ENCODE measurements at places on chromosomes 16 and 17.

- no peak for DNase-seq
These were observed 9.6 kb downstream of the SLX4 start for GRCh38 chr16:3601614-3602319.

GRCh38 chr17:78655251-78655940, 78.2 kb upstream of the DNAH17 start:
- DNase-seq, result no peak

DNA sequence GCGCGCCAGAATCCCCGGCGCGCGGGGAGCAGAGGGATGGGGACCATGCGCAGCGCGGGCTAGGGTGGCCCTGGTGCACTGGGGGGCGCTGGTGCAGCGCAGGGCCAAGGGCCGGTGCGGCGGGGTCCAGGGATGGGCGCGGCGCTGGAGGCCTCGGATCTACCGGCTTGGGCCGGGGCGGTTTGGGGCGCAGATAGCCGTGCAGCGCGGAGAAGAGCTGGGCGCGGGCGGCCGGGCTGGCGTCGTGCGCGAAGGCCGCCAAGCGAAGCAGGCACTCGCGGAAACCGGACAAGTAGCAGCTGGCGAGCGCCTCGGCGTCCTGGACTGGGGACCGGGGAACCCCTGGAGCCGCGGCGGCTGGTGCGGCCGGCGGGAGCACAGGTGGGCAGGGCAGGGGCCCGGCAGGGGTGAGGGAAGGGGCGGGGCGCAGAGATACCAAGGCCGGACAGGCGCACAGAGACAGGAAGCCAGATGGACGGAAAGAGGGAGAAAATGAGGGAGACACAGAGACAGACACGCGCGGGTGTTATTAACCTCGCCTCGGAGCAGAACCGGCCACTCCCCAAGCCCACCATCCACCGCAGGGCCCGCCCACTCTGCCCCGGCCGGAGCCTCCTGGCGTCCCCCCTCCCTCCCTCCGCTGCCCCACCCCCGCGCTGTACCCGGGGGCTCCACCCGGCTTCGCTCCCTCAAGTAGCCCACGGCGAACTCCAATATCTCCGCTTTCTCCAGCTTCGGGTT, 2.1 kb downstream of the HES7 start:
- peak; percentile 51 for DNase-seq

DNA sequence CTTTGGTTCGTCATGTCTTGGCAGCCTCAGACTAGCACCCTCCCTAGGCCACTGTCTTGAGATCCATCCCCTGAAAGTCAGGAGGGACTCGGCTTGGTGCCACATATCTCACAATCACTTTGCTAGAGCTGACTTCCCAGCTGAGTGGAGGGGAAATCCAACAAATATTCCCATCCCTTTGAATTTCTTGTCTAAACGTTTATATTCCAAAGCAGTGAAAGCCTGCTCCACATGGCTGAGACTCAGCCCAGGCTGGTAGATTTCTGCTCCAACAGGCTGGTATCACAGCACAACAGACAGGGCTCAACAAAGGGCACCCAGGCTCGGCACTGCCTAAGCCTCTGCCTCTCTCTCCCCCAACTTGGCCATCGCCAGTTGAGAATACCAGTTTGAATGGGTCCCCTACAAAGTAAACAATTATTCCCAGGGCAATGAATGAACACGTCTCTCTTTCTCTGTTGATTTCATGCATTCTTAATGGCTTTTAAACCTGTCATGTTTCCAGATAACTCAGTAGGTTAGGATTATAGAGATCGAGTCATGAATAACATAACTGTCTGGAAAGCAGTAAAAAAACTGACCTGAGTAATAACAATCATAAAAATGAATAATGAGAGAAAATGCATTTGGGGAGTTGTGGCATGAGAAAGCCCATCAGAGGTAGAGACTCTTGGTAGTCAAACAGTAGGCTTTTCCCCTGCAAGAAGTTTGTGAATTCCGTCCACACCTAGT, 1.0 kb downstream of the KRT13 start:
- no peak for DNase-seq

- peak; percentile 28 for DNase-seq
These were observed 6.9 kb downstream of the PLLP start for GRCh38 chr16:57277586-57277985.

GRCh38 chr17:9821921-9822320, at the start of gene GSG1L2:
TSS of gene GSG1L2 (minus strand) at chr17:9822079. CDS start at chr17:9822071, 8 bp downstream.
- no peak for DNase-seq

- DNase-seq, result no peak
These were observed 10.7 kb upstream of the MEAK7 start for GRCh38 chr16:84514874-84515835.

GRCh38 chr17:1519678-1520077, 3.3 kb upstream of the INPP5K start:
- no peak for DNase-seq

DNA sequence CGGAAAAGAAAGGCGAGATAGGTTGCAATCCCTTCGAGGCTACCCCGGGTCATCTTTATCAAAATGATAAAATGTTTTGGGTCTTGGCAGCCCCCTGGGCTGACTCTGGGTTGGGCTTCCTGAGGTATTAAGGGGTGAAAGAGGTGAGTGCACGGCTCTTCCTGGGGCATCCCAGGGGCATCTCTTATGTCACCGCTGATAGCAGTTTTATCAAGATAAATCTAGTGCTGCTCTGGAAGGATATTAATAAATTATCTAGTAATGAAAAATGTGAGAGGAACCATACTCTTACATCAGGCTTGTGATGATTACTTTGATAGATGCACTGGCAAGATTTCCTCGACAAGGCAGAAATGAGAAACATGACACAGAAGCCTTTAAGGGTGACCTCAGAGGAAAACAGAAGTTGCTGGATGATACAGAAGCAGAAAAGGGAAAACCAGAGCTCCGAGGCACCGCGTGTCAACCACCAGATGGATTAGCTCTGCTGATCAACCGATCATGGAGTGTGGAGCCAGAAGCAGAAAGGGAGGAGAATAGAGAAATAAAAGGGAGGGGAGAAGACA, 491.3 kb downstream of the TMEM114 start:
- no peak for DNase-seq

DNA sequence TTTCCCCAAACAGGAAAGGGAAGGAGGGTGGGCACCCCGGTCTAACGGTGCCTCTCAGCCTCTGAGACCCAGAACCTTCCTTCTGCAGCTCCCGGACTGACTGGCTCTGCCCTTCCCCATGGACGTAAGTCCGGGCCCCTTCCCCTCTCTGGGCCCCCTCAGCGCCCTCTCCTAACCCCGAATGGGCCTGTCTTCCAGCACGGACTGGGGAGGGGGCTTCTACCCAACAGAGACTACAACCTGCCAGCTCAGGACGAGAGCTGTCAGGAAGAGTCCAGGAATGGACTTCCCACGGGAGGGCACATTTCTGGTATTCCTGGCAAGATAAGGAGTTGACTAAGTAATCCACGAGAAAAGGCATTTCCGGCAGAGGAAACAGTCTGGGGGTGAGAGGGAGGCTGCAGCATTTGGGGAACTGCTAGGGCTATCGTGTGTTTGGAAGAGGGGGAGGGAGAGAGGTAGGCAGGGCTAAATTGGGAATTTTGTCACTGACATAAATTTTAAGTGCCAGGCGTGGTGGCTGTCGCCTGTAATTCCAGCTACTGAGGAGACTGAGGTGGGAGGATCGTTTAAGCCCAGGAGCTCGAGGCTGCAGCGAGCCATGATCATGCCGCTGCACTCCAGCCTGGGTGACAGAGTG, 12.1 kb upstream of the ALDOA start:
- no peak for DNase-seq

- DNase-seq, result no peak
These were observed 2.1 kb upstream of the RCVRN start for GRCh38 chr17:9907131-9907530.

DNA sequence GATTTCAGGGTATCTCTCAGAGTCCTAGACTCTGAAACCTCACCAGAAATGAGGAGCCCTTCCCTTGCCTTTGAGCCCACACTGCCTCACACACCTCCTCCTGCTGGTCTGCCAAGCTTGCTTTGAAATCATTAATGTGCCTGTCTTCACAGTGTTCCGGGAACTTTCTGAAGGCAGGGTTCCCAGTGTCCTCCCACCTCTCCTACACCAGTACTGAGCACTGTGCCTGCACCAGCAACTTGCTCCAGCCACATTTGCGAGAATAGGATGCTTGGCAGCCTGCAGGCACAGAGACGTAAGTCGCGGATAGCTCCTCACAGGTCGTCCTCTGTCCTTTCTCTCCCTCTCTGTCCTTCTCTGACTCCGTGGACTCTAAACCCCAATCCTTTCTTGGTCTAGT, 408.4 kb upstream of the EEF2KMT start:
- no peak for DNase-seq

DNA sequence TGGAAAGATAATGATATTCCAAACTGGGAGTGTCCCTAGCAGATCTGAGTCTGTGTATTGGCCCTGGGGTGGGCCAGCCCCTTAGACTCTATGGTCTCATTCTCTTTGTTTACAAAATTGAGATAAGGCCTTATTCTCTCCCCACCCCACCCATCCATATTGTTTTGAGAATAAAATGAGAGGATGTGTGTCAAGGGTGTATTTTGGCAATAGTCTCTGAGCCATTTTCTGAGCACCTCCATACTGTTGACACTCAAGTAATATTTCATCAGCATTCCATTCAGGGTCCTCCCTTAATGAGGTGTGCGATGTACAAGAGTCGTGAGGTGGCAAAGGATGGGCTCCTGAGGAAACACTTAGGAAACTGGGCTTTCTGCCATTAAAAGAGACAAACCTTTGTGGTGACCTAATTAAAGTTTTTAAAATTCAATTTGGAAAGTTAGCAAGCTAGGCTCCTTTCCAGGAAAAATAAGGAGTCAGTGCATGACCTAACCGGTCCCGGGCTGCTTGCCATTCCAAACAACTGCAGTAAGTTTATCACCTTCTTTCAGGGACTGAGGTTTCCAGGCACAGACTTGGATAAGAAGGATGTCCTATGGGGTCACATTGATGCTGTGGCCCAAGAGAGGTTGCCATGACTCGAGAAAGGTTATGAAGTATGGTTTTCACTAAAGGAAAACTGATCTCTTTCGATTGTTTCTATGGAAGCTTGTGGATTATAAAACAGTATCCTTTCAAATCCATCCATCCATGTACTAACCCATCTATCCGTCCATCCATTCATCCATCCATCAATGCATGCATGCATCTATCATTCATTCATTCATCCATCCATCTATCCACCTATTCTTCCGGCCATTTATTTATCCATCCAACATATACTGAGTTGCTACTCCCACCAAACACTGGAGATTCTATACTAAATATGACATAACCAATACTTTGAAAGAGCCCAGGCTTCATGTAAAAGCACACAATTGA, 443.3 kb downstream of the UTP18 start:
- no peak for DNase-seq

DNA sequence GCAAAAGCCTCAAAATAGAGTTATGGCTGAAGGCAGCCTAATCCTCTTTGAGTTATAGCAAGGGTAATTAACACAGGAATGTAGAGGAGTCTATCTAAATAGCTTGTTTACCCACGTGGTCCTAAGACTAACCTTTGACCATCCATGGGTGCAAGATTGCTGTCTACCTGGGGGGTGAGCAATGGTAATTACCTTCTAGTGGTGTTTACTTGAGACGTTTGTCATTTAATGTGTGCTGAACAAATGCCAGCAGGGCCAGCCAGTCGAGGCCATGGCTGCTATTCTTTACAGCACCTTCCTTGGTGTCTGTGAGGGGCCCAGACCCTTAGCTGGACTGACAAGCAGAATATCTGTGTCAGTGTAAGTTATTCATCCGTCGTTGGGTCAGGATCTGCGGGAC, 13.9 kb upstream of the PRPSAP1 start:
- DNase-seq, result no peak

- no peak for DNase-seq
These were observed 4.7 kb upstream of the PIPOX start for GRCh38 chr17:29038085-29038795.

DNA sequence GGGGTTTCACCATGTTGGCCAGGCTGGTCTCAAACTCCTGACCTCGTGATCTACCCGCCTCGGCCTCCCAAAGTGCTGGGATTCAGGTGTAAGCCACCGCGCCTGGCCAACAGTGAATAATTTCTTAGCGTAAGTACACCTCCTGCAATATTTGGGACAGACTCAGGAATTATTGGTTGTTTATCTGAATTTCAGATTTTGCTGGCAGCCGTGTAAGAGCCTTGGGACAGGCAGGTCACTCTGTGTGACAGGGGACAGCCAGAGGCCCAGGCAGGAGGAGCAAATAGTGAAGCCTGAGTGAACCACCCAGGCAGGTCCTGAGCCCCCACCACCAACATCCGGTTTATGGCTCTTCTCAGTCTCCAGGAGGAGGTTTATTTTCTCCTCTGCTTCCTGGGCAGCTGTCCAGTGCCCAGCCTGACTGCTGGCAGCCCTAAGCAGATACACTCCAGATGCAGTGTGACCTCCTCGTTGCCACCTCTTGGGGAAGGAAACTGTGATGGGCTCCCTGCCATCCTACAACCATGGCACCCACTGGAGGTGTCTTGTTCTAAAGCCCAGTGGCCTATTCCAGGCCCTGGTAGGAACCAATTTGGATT, 26.2 kb upstream of the ADORA2B start:
- DNase-seq, result no peak

DNA sequence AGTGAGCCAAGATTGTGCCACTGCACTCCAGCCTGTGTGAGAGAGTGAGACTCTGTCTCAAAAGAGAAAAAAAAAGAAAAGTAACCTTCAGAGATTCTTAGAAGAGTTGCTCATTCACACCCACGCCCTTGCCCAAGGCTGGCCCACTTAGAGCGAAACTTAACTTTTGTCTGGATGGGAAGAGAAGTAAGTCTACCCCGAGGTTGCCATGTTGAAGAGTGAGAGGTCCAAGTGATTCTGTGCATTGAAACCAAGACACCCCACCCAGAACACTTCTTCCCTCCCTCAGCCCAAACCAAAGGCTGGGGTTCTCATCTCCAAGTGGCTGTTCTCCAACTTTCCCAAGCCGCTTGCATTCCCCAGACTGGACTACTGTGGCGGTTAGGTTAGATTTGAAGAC, 2.4 kb upstream of the CISD3 start:
- no peak for DNase-seq

DNA sequence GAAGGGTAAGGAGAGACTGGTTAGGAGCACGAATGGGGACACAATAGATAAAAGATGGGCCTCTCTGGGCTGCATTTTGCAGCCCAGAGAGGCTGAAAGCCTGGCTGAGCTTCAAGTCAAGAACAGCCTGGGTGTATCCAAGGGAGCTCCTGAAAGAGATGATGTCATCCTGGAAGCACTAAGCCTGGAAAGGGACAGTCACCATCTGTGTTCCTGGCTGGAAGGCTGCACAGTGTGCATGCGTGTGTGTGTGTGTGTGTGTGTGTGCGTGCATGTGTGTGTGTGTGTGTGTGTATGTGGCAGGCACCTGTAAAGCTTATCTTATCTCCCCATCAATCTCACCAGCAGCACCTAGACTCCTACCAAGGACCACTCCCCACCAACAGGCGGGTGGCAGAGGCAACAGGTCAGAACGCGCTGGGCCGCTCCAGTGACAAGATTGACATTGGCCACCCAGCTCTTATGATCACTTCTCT, 44.1 kb downstream of the COG7 start:
- no peak for DNase-seq

DNA sequence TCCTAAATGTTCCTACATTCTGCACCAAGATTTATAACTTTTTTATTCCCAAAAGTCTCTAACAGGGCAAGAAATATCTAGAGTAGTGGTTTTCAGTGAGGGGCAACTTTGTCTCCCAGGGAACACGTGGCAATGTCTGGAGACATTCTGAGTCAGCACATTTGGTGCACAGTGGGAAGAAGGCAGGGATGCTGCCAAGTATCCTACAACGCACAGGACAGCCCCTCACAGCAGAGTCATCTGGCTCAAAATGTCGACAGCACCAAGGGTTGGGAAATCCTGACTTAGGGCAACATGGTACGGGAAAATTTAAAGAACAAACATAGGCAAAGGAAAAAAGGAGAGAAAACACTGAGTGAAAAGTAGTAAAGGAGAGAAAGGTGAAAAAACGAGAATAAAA, 61.8 kb downstream of the SMG6 start:
- no peak for DNase-seq

- DNase-seq, result no peak
These were observed 113.5 kb downstream of the MAP2K6 start for GRCh38 chr17:69528035-69528434.
